Right renal pelvis (tissue), 4 donors: ENCODE measurements at places on chromosomes 5 and 9.

- no peak for DNase-seq
Measured at GRCh38 chr5:32953694-32954093, 242.6 kb downstream of the NPR3 start.

DNA sequence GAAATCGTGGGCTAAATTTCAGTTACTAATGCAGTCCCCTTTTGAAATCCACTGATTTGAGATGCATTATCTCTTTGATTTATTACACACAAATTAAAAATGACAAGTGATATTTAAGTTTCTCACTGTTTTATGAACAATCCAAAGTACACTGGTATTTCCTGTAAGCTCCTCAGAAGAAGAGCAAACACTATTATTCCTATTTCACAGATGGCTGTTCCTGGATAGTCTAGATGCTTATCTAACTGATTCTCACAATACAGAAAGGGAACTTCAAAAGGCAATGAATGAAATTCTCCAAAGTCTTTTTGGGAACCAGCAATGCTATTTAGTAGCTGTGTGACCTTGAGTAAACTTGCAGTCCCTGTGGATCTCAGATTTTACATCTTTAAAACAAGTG is 404.7 kb upstream of the DAB2 start:
- no peak for DNase-seq

- DNase-seq = no peak
Measured at GRCh38 chr5:110896901-110897300, 158.1 kb downstream of the SLC25A46 start.

- no peak for DNase-seq
Measured at GRCh38 chr9:124964056-124964455, 23.2 kb upstream of the GOLGA1 start.

- DNase-seq = no peak
Measured at GRCh38 chr5:19745247-19745646, 242.8 kb downstream of the CDH18 start.

DNA sequence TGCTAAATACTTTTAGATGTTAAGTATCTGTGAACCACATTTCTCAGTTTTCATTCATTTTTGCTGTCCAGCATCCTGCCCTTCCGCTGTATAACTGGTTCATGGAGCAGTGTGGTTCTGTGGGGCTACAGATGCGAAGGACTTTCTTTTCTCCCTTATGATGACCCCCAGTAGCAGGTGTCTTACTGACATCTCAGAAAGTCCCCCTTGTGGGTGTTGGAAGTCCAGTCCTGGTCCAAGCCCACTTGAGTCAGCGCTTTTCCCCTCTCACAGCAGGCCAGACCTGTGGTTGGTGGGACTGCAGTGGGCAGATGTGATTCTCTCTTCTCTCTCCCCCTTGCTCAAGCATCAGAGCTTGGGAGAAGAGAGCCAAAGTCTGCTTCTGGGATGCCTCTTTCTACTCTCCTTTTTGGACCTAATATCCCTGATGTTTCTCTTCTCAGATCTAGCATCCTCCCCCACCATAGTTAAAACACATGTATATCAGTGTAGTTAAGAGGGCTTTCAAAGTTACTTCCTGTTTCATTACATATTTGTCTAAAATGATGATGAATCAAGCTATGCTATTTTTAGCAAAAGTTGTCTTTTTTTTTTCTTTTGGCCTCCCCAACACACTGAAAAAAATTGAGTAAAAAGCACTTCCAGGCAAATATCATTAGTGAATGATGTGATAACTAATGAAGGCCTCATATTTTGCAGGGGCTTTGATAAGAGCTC is 119.5 kb upstream of the ZNF618 start:
- no peak for DNase-seq

GRCh38 chr5:132180134-132180745 is 47.4 kb downstream of the P4HA2 start:
- DNase-seq = no peak

- DNase-seq = no peak
Measured at GRCh38 chr9:128365525-128365924, 5.6 kb upstream of the URM1 start.

DNA sequence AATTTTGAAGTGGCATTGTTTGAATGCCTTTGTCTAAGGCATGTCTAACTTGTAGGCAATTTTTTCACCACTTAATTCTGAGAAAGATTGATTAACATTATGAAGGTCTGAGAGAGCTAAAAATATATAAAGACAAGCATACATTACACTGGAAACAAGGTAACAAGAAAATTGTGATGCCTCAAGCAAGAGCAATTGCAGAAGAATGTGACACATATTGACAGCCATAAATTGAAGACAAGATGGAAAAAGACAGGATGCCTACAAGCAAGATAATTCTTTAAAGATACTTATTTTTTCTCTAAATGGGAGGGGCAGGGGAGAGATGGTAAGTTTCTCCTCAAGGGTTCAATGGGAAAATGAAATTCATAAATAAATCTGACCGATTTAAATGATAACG is 103.1 kb upstream of the CYLC2 start:
- DNase-seq = no peak

DNA sequence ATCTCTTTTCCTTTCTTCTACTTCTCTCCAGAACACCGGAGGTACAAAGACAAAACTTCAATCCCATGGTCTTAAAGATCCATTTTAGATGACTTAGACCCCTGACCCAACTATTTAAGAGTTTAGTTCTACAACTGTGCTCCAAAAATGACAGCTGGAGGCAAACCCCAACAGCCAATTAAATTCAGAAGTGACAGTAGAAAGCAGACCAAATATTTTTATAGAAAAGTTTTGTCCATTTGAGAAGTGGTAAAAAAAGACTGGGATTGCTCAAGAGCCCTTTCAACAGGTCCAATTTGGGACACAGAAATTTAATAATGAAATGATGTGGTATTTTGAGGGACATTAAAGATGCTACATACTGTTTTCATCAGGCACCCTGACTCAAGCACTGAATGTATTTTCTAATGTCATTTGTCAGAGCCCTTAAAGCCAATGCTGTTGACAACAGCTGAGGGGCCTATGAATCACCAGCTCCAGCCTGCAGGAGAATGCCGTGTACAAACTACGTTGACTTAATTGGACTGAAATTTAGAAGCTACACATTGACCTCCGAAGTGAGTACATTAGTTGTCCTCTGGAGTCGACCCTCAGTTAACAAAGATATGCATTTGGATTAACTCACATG is 147.5 kb upstream of the PIK3R1 start:
- DNase-seq = no peak

DNA sequence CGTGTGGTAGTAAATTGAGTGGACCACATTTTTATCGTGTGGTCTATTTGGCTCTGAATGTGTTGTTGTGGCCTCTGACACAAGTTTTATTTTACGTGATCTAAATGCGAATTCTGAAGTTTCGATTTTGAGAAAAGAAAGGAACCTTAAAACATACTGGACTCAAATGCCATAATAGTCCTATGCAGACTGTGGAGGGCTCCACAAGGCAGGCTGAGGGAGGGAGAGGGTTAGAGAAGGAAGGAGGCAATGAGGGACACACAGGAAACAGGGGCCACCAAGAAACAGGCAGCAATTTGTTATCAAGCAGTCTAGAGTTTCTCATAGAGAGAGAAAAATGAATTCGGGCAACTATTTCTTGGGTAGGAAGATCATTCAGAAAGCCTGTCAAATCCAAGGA is 110.4 kb upstream of the SEMA6A start:
- DNase-seq = no peak
